Cardiac fibroblast (primary cell): ENCODE measurements at places on chromosomes 5 and 9.

DNA sequence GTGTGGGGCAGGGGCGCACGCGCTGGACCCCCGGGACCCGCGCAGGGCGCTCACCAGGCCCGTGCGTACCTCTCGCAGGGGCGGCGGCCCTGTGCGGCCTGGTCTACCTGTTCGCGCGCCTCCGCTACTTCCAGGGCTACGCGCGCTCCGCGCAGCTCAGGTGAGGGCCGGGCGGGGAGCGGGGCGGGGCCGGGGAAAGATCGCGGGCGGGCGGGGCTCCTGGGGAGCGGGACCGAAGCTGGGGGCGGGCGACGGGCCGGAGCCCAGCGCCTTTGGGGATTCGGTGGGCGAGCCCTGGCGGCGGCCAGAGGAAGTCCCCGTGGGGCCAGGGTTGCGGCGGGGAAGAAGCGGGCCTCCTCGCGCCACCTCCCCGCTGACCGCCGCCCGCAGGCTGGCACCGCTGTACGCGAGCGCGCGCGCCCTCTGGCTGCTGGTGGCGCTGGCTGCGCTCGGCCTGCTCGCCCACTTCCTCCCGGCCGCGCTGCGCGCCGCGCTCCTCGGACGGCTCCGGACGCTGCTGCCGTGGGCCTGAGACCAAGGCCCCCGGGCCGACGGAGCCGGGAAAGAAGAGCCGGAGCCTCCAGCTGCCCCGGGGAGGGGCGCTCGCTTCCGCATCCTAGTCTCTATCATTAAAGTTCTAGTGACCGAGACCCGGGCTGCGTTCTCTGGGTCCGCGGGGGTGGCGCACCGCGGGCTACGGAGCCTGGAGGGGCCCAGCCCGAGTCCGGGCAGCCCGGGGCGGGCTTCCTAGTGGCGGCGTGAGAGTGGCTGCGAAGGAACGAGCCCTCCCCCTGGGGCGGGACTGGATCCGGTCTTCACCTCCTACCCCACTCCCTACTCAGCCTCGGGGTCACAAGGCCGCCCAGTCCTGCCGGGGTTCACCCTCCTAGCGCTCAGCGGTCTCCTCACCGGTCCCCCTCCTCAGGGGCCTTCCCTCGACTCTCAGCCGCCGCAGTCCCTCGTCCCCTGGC lies 2.4 kb downstream of the LTC4S start:
- peak; percentile 85 for DNase-seq

DNA sequence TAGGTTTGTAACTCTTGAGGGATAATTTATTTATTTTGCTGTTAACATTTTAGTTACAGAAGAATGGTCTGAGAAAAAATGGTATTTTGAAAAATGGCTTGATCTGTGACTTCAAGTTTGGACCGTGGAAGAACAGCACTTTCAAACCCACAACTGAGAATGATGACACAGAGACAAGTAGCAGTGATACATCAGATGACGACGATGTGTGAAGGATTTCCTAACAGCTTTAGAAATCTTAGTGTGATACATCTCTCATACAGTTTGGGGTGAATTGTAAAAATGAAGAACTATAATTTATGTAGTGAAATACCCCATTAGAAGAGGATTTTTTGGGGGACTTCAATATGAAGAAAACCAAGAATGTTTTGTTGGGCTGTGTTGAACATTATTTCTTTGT lies 88.7 kb downstream of the GPBP1 start:
- no peak for DNase-seq

GRCh38 chr5:122947372-122947771 lies 89.2 kb downstream of the PPIC start:
- DNase-seq: no peak

DNA sequence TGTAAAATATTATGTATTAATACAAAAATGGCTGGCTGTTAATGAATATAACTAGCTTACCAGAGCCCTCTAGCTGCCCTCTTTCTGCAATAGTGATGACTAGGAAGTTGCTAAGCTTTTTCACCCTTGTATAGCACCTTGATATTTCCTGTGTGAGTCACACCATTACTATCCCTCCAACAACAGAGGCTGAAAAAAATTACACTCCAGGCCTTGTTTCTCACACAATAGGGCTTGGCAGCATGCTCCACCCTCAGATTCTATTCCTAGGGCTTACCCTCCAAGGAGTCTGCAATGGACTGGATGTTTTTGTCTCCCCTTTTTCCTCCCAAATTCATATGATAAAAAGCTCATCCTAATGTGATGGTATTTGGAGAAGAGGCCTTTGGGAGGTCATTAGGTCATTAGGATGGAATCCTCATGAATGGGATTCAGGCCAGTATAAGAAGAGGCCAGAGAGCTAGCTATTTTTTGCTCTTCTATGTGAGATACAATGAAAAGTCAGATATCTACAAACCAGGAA lies 184.6 kb upstream of the MAP1B start:
- peak; percentile 92 for DNase-seq

DNA sequence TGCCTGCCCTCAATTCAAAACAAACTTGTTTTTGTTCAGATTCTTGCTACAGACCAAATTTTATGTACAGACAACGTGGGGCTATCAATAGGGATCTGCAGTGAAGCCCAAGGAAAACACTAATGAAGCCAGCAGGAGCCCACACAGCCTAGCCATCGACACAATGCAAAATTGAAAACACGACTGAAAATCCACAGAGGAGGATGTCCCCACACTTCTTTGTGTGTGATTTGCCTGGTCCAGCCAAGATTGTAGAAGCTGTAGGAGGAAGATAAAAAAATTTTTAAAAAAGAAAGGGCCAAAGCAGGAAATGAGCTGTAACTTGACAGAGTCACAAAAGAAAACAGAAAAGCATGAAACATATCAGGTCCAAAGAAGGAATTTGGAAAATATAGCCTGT lies 34.8 kb downstream of the HTR4 start:
- peak; percentile 1 for DNase-seq

DNA sequence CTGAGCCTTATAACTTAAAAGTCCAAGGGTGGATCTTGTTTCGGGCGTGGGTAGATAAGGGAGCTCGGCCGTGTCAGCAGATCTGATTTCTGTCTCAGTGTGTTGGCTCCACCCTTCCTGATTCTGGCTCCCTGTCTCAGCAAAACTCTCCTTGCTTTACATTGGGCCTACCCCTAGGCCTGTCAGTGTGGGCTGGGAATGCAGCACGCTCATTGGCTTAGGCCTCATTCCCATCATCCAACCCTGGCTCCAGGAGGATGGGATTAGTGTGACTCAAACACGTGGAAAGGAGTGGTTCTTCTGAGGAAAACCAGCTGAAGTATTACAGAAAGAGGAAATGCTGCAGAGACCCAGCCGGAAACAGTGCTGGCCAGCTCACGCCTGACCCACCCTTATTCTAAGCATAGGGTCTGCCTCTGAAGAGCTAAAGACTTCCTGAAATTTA lies 59.9 kb downstream of the ZFAND5 start:
- DNase-seq: peak; percentile 96

DNA sequence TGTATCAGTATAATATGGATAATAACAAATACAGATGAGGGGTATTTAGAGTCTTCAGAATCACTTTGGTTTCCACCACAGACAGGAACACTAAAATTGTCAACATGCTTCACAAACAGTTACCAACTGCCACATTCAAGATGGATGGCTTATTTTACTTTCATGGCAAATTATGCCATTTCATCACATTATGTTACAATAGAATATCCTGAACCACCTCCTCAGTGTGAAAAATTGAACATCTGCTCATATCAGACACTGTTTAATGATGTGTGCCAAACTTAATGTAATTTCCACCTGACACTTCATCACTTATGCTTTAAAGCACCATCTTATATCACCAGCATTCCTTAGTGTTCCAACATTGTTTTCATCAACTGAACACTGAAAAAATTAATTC lies 357.4 kb downstream of the KCNN2 start:
- DNase-seq: no peak

DNA sequence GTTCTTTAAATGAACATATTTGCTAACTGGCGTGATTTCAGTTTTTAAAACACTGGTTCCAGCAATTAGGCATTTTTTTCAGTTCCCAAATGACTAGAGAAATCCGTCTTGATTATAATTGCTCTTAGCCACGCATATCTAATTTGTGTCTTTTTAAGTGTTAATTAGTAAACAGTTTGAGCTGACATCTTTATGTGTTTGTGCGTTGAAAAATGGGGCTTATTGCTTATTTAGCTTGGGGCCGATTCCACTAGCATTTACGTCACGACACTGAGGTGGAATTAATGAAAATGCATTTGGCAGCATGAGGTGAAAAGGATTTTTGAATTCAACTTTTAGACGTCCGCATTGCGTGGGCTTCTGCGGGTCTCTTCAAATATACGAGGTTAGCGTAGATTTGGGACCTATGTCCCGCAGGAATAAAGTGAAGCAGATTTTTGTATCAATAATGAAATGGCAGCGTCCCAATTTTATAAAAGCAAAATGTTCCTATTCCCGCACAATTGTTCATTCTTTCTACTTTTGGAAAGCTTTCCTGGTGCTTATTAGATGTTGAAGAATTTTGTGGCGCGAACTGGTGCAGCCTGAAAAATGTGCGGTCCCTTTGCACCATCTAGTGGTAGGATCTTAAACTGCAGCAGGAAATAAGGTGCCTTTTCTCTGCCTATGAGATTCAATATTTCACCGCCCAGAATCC lies 122.7 kb upstream of the LMX1B start:
- DNase-seq: peak; percentile 77

DNA sequence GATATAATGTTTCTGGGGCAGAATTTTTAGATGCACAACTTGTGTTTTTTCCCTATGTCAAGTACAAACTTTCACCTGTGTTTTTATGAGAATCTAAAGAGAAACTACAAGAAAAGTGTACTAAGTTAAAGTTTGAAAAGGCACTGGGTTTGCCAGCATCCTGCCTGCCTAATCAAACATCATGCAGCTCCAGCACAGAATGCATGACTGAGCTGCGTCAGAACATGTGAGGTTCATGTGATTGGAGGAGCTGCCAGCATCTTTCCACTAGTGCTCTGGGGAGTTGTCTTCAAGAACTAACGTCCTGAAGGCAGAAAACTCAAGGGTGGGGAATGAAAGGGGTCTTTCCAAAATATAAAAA lies 46.1 kb upstream of the RIC1 start:
- DNase-seq: peak; percentile 87

DNA sequence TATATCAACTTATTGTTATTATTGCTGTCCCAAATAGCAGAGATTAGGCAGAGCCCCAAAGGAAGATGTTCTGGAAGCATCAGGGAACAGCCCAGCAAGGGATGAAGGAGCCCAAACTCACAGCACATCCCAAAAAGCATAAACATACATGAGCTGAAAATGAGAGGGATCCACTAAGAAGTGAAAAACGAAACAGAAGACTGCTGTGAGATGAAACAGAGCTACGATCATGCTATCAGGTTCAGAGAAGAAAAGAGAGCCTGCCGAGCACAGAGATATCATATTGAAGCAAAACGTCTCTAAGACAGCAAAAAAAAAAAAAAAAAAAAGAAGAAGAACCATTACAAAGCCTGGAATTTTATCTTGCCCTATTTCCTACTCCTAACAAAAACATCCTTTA lies 127.3 kb downstream of the ZNF608 start:
- DNase-seq: no peak

- peak; percentile 17 for DNase-seq
Measured at GRCh38 chr9:33661176-33661575, 134.2 kb upstream of the PRSS3 start.

DNA sequence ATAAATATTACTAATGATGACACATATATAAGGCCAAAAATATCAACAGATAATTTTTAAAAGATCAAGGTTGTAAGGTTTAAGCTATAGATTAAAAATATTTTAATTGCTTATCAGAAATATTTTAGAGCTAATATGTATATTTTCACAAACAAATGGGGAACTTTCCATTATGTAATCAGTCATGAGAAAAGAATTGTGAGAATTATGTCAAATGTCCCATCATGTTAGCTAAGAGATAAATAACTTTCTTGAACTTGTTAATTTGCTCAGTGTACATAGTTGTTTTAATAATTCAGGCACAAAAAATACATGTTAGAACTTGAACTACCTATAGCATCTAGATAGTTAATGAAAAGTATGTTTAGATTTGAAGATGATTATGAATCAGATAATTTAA lies 67.7 kb downstream of the SYK start:
- DNase-seq: no peak

- no peak for DNase-seq
Measured at GRCh38 chr5:170636206-170636605, 132.4 kb downstream of the KCNIP1 start.

GRCh38 chr9:69573651-69574050 lies 98.5 kb downstream of the APBA1 start:
- DNase-seq: peak; percentile 75

GRCh38 chr5:134383980-134384697 lies 12.8 kb downstream of the UBE2B start:
- no peak for DNase-seq

DNA sequence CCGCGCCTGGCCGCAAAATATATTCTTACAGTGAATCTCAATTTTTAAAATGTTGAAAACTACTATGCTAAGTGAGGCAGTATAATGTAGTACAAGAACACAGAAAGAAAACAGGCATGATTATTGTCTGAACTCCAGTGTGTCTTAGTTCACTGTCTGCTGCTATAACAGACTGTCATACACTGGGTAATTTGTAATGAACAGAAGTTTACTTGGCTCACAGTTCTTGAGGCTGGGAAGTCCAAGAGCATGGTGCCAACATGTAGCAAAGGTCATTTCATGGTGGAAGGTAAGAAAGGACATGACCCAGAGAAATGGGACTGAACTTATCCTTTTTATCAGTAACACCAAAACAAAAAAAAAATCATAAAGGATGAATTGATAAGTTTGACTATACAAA lies 19.9 kb upstream of the TEX10 start:
- no peak for DNase-seq

DNA sequence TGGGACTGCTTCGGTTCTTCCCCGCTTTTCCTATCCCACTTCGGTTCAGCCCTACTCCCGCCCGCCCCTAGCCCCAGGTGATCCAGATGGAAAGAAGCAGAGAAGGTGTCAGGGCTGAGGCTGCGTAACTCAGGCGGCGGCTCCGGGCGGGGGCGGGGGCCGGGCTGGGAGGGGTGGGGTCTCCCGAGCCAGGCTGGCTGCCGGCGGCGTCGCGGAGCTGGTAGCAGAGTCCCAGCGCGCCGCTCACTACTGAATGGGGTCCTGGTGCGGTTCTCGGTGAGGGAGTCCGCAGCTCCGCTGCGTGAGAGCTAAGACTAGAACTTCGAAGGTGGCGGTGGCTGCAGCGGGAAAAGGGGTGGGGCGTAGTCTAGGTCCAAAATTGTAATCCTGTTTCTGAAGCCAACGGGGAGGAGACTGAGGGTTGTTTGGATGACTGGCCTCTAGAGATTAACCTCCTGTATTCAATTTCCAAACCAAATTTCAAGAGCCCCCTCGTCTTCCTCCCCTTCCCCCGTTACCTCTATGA lies 1.4 kb downstream of the PRR16 start:
- DNase-seq: peak; percentile 68

DNA sequence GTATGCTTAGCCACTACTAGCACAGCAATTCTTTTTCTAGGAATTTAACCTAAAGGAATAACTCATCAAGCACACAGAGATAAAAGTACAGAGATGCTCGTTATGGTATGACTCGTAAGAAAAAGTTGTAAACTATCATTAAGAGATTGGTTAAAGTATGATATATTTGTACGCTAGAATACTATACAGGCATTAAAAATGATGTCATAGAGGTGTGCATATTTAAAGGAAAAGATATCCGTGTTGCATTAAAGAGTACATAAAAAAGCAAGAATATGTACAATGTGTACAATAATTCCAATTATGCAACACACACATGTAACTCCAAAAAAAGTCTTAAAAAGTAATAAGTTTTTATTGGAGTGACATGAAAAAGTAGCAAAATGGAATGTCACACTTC lies 54.5 kb upstream of the PALM2AKAP2 start:
- no peak for DNase-seq

- no peak for DNase-seq
Measured at GRCh38 chr9:90860382-90860781, 58.8 kb downstream of the SYK start.

GRCh38 chr9:86752733-86753132 lies 194.6 kb downstream of the GAS1 start:
- DNase-seq: no peak

- DNase-seq: no peak
Measured at GRCh38 chr9:130487500-130487899, 42.7 kb downstream of the ASS1 start.
